ENCODE measurements at places on chromosomes 5 and 9.
A peak's percentile ranks its signal among the peaks of the same experiment; 100 is the strongest.

- DNase-seq: no peak
These were observed 1349.5 kb downstream of the EFNA5 start for GRCh38 chr5:106321242-106321641.

DNA sequence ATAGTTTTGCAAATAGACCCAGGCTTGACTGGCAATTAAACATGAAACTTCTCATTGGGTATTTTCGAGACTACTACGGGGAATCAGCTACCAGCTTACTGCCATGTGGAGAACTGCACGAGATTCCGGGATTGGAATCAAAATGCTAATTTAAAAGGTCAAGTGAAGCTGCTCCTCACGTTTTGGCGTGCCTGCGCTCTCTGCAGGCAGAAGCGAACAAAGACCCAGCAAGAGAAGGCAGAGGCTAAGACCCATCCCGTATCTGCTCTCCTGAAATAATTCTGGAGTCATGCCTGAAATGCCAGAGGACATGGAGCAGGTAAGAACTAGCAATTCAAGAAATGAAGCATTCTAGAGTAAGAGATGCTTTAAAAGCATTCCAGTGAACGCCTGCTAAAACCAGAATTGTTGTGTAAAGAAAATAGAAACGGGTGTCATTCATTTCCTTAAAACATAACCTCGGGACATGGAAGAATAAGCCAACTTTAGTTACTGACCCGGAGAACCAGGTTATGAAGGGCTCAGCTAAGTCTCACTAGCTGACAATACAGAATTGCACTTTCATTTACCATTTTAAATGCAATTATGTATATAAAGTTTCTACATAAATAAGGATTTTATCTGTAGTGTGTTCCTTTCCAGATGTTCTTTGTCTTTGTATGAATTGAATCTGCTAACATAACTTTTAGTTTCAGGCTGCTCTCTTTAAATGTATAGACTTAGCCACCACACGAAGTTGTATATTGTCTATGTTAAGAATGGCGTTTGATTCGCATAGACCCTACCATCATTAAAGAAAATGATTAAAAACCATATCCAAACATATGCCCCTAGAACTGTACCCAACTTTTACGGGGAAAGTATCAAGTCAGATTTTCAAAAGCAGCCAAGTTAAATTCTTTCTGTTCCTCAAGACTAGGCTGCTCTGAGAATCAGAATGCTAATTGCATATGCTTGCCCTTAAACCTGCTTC is 2.0 kb upstream of the MAT2B start:
- DNase-seq: peak; percentile 81

- DNase-seq: peak; percentile 88
These were observed 81.7 kb downstream of the MYO10 start for GRCh38 chr5:16854351-16854750.

DNA sequence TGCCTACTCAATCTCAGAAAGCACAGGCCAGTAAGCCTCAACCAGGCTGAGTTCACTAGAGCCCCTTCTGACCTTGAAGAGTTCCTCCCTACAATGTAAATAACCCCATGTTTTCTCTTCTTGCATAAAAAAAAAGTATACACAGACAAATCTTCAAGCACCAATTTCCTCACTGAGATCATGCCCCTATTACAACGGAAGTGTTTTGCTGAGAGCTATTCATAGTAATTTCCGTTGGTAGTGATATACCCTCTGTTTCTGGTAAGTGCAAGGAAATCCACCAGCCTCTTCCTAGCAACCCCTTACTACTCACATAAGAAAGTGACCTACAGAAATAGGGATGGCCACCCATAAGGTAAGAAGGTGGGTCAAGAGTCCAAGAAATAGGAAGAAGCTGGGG is 76.4 kb upstream of the TARS1 start:
- DNase-seq: no peak

GRCh38 chr9:118618849-118619248 is 750.4 kb downstream of the BRINP1 start:
- DNase-seq: no peak

- no peak for DNase-seq
These were observed 64.4 kb upstream of the WWC1 start for GRCh38 chr5:168227001-168227400.

GRCh38 chr5:132264546-132265335 is 7.2 kb downstream of the PDLIM4 start:
- DNase-seq: no peak

DNA sequence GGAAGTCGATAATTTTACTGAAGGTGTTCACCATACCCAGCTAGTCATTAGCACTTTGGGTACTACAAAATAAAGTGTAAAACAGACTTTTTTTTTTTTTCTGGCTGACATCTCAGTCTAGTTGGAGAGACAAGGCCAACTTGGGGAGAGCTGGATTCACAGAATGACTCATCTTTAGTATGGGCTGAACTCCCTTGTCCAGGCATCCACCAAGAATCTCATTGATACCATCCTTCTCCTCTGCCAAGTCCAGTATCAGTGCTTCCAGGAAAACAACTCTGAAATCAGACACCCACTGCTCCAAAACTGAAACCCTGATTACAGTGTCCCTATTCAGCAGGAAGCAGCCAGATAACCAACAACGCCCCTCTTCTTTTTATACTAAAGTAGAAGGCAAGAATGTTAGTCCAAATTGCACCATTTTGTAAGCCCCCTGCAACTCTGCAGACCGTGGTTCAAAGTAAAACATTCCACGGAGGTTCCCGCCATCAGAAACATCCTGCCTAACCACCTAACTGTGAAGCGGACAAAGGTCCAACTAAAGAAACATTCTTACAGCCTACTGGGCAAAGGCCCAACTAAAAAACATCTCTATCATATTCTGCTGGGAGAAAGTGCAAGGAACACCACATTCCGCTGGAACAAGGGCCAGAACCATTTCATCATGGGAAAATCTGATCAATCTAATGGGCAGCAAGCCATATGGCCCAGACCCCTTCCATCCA is 728.2 kb downstream of the BRINP1 start:
- DNase-seq: no peak

DNA sequence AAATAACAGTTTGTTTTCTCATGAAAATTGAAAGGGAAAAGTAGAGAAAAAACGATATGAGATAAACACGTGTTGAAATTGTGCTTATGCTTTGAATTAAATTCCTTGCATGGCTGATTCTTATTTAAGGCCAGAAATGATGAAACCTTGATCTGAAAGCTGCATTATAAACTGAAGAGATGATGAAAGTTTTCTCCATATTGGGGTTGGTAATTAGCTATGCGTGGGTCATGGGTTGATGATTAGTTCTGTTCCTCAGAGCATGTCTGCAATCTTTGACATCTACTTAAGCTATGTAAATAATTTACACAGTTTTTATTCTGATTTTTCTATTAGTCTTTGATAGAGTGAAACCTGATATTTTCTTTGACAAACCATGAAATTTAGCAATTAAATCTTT is 264.1 kb downstream of the CD180 start:
- DNase-seq: no peak

DNA sequence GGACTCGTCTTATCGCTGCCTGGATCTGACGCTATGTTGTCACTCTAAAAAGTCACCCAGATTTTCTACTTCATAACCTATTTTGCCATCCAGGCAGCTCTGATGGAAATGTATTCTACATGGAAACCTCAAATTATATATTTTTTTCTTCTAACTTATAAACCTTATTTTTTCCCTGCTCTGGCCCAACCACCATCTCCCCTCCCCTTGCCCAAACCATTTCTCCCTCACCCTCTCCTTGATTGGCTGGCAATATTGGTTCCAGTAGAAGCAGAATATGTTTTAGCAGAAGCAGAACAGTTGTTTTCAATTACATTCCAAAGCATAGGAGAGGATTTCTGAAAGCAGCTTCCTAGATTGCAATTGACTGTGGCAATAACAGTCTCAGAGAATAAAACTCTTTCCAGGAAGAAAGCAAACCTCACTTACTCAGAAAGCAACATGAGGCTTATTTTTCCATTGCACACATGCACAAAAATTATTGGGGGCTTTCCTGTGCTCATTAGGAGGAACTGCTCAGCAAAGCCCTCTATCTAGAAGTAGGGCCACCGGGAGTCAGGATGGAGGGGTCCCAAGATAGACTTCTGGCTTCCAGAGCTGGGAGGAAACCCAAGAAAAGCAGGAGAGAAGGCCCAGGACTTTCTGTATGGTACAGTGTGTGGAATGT is 191.8 kb downstream of the ESM1 start:
- no peak for DNase-seq

DNA sequence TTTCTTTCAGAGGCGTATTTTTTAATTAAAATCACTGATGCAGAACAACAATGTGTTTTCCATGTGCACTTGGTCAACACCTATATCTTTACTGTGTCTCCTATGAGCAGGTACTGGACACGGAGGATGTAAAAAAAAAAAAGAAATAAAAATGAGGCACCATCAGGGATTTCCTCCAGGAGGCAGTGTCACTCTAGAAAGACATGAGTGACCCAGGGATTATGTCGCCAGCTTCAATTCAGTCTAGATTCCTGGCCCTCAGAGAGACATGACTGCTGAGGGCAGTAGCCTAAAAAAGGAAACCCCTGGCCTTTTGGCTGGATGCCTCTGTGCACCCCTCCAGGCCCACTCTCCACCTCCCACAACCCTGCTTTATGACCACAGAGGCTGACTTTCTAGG is 18.3 kb upstream of the IL33 start:
- no peak for DNase-seq

DNA sequence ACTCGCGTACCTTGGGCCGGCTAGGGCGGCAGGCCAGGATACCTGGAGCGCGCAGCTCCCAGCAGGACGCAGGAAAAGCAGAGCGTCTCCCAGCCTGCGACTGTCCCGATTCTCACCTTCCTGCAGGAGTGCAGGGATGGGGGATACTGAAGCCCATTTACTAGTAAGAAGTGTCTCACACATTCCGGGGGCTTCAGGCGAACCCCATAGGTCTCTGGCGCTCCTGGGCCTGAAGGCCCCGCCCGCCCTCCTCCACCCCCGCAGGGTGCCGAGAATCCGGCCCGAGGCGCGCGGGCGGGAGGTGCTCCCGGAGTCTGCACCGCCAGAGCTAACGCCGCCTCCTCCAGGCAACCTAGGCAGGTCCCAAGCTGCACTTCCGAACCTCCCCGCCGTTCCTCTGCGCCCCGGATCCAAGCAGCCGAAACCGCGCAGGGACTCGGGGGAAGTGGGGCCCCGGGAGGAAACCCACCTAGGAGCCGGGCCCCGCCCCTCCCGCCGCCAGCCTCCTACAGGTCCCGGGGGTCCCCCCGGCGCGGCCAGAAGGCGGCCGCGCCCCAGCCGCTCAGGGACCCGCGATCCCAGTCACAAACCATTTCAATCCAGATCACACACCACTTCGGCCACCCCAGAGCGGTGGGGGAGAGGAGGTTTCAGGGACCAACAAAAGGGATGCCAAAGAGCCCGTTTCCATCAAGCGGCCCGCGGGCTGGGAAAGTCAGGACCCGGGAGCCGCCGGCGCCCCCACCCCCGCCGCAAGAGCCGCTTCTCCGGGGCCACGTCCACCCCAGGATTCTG is 1.2 kb downstream of the ROR2 start:
- DNase-seq: peak; percentile 83

GRCh38 chr9:19465586-19466279 is 56.9 kb downstream of the ACER2 start:
- DNase-seq: no peak

All from HAP-1 (cell line).